EH (cell line): ENCODE measurements at places on chromosomes 7 and 10.
A peak's percentile ranks its signal among the peaks of the same experiment; 100 is the strongest.

GRCh38 chr7:98617051-98617959 lies at the start of gene NPTX2:
Gene NPTX2, plus strand, starts transcription at chr7:98617285. Its CDS starts 177 bp downstream, at chr7:98617462.
- peak; percentile 9 for DNase-seq

DNA sequence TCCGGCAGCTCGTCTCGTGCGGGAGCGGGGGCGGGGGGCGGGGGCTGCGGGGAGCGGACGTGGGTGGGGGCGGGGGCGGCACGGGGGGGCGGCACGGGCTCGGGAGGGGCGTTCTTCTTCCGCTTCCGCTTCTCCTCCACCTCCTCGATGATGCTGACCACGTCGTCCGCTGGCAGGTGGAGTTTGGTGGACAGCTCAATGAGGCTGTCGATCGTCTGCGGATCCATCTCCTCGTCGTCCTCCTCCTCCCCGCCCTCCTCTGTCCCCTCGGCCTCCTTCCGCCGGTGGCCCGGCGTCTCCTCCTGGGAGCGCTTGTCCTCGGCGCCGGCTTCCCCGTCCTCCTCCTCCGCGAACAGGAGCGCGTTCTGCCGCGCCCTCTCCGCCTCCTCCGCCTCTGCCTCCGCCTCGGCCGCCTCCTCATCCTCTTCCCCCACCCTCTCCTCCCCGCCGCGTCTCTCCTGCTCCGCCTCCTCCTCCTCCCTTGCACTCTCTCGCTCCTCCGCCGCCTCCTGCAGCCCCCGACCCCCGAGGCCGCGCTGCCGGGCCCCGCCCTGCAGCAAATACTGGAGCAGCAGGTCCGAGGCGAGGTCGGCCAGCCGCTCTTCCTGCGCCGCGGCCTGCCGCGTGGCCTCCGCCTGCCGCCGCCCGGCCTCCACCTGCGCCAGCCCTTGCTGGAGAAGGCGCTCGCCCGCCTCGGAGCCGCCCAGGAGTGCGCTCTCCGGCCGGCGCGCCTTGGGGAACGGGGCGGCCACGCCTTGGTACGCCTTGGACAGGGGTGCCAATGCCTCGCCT lies 1.9 kb downstream of the VGF start:
- DNase-seq = peak; percentile 41

GRCh38 chr7:93117852-93118530 lies at the start of gene SAMD9:
Gene SAMD9, minus strand, starts transcription at chr7:93117979. Its CDS starts 11,882 bp downstream, at chr7:93106097.
- DNase-seq = peak; percentile 87

DNA sequence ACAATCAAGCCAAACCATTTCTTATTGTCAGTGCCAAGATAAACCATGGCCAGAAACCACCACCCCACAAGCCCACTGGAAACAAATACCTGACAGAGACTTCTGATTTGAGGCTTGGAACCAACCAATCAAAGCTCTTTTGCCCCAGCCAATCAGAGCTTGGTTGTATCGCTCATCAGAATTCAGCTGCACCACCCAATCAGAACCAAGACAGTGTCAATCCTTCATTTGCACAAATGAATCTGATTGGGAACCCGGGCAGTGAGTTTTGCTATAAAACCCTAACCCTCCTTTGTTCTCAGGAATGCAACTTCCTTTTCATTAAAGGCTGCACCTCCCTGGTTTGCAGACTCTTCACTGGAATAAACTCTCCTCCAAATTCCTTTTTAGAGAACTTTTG lies 87.4 kb downstream of the ELAPOR2 start:
- DNase-seq = no peak

DNA sequence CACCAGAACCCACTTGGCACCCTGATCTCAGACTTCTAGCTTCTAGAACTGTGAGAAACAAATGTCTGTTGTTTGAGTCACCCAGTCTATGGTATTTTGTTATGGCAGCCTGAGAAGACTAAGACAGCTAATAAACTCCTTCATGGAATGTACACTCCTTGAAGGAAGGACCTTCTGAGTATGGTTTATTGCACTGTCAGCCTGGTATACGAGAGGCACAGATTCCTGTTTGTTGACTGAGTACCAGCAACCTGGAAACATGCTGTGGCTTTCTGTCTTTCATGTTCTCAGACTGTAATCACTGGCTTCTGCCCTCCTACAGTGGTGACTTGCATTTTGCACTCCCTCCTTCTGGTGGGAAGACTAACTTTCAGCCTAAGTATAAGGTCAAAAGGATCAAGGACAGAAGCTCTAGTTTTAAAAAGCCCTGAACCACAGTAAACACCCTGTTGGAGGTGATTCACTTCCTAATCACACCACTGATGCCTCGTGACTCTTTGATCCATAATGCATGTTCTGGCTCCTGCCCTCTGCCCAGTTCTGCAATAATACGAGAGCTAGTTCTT lies 319.0 kb upstream of the NPSR1 start:
- DNase-seq = peak; percentile 88

GRCh38 chr10:58675321-58675720 lies 162.6 kb downstream of the BICC1 start:
- DNase-seq = no peak

GRCh38 chr10:22326145-22326702 lies 5.3 kb downstream of the BMI1 start:
- no peak for DNase-seq

- no peak for DNase-seq
These were observed 119.4 kb upstream of the MEOX2 start for GRCh38 chr7:15805891-15806290.

DNA sequence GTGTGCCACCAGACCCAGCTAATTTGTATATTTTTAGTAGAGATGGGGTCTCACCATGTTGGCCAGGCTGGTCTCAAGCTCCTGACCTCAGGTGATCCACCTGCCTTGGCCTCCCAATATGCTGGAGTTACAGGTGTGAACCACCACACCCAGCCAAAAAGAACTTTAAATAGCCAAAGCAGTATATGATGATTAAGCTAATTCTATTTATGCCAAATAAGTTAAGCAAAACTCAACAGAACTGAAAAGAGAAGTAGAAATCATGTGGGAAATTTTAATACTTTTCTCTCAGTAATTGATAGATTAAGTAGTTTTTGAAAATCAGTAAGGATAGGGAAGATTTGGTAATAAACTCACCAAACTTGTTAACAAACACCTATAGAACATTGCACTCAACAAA lies 24.5 kb upstream of the RHEB start:
- DNase-seq = no peak

DNA sequence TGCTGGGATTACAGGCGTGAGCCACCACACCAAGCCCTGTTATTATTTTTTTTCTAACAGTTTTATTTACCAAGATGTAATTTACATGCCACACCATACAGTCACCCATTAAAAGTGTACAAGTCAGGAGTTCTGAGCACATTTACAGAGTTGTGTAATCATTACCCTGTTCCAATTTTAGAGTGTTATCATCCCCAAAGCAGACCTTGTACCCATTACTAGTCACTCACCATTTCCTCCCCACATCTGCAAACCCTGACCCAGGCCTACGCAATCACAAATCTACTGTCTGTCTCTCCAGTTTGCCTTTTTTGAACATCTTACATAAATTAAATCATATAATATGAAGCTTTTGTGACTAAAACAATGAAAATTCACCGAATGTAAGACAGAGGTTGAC lies 402.9 kb upstream of the FOXK1 start:
- DNase-seq = no peak

DNA sequence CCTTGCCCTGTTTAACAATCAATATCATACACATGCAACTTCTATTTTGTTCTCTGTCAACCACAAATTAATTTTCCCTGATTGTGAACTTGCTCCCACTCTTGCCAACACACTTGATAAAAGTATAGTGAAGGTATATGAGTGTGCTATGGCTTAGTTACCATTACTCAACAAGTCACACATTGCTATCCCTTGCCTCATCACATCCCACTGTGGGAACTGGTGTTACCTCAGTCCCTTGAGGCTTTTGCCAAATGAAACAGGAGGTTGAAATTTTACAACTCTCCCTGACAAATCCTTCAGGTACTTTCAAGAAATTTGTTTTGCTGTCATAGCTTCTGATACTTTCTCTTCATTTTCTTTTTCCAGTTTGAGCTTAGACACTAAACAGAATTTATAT lies 472.5 kb upstream of the SEMA3D start:
- no peak for DNase-seq

DNA sequence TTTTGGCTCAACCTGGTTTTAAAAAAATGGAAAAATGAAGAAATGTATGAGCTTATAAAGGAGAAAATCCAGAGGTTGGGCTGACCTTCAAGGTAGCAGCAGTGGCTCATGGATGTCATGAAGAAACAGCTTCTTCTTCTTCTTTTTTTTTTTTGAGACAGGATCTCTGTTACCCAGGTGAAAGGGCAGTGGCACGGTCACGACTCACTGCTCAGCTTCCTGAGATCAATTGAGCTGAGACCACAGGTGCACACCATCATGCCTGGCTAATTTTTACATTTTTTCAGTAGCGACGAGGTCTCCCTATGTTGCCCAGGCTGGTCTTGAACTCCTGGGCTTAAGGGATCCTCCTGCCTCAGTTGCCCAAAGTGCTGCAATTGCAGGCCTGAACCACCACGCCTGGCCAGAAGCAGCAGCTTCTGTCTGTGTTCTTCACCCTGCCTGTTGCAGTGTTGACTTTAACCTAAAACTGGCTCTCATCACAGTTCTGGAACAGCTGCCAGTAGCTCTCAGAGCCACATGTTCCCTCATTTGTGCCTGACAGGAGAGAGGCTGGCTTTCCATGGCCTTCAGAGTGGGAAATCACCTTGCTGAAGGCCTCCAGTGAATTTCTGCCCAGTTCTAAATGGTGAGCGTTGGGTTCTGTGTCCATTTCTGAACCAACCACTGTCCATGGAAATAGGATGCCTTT lies 117.7 kb downstream of the PFKFB3 start:
- DNase-seq = no peak

GRCh38 chr10:11625019-11625735 lies 13.7 kb upstream of the USP6NL start:
- DNase-seq = no peak

DNA sequence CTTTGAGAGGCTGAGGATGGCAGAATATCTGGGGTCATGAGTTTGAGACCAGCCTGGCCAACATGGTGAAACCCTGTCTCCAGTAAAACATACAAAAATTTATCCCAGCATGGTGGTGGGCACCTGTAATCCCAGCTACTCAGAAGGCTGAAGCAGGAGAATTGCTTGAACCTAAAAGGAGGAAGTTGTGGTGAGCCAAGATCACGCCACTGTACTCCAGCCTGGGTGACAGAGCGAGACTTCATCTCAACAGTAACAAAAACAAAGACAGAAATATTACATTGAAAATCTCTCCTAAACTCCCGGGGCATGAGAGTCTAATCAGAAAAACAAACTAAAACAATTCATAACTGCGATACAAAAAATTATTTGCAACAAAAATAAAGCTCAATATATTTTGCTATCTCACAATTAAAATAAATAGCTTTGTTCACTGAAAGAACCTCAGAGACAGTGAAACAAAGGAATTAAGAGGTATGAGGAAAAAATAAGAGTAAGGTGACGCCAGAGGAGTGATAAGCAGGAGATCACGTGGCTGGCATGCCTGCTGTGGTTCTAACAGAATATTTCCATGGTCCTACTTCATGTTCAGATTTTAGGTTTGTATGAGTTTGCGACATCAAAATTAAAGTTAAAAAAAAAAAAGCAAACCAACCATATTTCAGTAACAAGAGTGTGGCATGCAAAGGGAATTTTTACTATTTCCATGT lies 527.7 kb upstream of the POM121L12 start:
- no peak for DNase-seq

DNA sequence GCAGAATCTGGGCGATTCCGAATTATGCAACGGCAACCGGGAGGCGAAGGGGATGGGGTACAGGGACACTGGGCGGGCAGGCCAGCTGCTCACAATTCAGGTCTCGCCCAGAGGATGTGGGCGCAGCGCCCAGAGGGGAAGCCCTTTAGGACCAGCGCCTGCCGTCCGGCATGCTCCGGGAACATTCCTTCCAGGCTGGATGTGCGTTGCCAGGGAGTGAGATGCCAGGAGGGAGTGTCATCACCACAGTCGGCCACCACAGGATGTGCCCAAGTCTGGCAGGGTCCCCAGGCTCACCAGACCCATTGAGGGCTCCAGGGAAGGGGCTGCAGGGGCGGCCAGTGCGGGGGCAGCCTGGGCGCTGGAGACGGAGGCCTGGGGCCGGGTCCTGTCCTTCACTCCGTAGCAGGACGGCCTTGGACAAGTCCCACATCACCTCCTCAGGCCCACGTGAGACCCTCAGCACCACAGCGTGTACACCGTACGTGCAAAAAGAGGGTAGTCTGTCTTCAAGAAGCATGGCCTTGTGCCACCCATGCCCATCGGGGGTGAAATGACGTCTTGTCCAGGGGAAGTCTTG lies 63.9 kb downstream of the FOXL3 start:
- peak; percentile 66 for DNase-seq
